ENCODE measurements at places on chromosomes 1 and 21. TPM values are rescaled to one million over a fixed set of nuclear protein-coding genes. Genes with fewer than 3 reads are reported as not detected.

The CELA3B gene
- total RNA-seq: not detected

DNA sequence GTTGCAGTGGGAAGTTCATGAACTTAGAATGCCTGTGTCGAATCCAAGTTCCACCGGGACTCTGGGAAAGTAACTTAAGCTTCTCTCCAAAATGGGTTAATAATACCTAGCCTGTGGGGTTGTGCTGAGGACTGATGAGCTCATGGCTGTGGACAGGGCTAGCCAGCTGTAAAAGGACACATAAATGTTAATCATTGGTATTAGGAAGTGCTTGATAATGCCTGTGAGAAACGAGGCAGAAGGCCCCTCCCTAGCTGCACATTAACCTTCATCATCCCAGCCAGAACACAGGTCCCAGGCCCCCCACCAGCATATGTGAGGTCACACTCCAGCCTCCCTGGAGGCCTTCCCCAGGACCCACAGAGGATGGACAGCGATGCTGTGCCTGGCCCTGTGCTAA lies 789 bp upstream of the GJB4 start:
- no peak overlapping the region for H3K27ac ChIP-seq
- no peaks in the 10 kb centered on the region for H3K36me3 ChIP-seq
- DNase-seq: no peak
- H3K4me3 ChIP-seq: no peak overlapping the region
- H3K4me1 ChIP-seq: no peaks in the 10 kb centered on the region

The OR2L5 gene
- not detected for total RNA-seq

GRCh38 chr1:9107136-9107535 lies 21.8 kb downstream of the GPR157 start:
- H3K36me3 ChIP-seq: peaks cover 34% of the 10 kb centered on the region
- no peak for DNase-seq
- peaks cover 18% of the 10 kb centered on the region for H3K4me1 ChIP-seq
- H3K27me3 ChIP-seq: no peaks in the 10 kb centered on the region

- peak; percentile 39 for DNase-seq
- H3K36me3 ChIP-seq: no peaks in the 10 kb centered on the region
- H3K4me1 ChIP-seq: no peaks in the 10 kb centered on the region
- no peak overlapping the region for H3K4me3 ChIP-seq
- no peaks in the 10 kb centered on the region for H3K27me3 ChIP-seq
These were observed 50.6 kb upstream of the SLC44A3 start for GRCh38 chr1:94769551-94769950.

The H3-3A gene
- 347 TPM for total RNA-seq

DNA sequence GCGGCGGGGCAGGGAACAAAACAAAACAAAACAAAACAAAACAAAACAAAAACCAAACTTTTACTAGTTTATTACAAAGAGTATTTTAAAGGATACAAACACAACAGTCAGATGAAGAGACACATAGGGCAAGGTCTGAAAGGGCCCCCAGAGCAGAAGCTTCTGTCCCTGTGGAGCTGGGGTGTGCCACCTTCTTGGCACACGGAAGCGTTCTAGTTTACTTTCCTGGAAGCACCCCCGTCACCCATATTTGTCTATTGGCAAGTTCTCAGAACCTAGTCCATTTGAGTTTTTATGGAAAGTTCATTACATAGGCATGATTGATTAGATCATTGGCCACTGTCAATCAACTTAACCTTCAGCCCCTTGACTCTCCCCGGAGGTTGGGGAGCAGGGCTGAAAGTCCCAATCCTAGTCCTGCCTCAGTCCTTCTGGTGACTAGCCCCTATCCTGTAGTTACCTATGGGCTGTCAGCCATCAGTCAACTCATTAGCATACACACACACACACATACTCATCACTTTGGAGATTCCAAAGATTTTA lies 380.4 kb downstream of the DPYD start:
- no peaks in the 10 kb centered on the region for H3K36me3 ChIP-seq
- no peaks in the 10 kb centered on the region for H3K27me3 ChIP-seq
- no peak for DNase-seq
- H3K27ac ChIP-seq: no peak overlapping the region
- no peak overlapping the region for H3K4me3 ChIP-seq

DNA sequence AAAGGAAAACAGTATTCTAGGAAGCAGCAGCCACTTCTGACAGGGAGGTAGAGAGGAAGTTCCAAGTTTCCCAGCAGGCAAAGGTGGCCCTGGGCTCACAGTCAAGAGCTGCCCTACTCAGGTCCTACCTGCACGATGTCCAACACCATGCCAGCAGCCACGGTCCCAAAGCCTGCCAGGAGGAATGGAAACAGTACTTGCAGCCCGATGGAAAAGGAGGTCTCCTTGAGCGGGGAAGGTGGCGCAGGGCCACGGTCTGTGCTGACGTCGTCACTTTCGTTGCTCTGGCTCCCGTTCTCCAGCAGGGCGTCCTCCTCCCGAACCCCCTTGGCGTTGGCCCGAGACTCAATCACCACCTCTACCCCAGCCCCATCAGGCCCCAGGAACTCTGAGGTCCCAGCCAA lies 3.1 kb downstream of the SLC41A1 start:
- no peak overlapping the region for H3K27ac ChIP-seq
- H3K27me3 ChIP-seq: no peaks in the 10 kb centered on the region
- no peak overlapping the region for H3K4me3 ChIP-seq
- H3K4me1 ChIP-seq: peaks cover 80% of the 10 kb centered on the region
- DNase-seq: no peak

The LINGO4 gene
- total RNA-seq: not detected

DNA sequence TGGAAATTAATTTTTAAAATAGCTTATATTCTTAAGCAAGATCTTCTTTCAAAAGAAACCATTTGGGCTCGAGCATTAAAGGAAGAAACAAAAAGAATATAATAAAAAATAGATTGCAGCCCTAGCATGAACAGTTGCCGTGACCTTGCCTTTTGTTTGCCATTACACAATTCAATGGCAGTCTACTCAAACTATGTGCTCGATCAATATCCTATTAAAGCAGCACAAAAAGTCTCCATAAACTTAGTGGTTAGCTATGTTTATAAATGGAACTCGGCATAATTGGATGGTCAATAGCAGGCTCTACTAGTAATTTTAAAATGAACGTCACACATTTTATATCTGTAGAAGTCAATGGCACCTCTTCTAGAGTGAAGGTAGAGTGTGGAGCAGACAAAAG lies 256.5 kb downstream of the NFIA start:
- no peak for DNase-seq
- peak overlapping the region; percentile 73 for H3K27ac ChIP-seq
- peak overlapping the region; percentile 15 for H3K4me3 ChIP-seq
- no peaks in the 10 kb centered on the region for H3K27me3 ChIP-seq

The CD101 gene
- 0.26 TPM for total RNA-seq

DNA sequence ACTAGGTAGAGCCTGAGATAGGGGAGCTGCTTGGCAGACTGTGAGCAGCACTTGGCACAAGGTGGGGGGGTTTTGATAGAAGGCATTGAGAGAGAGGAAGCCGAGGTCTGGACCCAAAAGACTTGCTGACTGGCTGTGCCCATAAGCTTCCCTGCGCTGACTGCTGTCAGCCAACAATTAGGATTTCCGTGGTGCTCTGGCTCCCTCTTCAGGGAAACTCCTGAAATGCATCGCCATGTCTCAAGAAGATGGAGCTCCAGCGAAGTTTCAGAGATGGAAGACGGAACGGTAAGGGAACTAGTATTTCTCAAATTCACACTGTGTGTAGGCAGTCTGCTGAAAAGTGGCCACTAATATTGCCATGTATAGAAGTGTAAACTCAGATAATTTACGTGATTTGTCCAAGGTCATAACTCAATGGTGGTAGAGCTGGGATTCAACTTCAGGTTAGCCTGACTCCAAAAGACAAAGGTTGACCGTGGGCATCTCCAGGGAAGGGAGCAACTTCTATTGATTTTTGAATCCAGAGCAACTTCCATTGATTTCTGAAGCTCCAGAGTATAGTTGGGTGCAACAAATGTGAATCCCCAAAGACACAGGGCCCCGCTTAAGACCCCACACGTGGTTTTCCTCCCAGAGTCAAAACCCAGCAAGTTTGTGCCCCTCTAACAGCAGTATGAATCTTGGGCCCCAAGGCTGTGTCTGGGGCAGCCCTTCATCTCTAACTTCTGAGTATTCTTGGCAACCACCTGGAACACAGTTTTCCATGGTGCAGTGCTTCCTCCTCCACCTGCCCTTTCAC lies 44.5 kb upstream of the CRNN start:
- DNase-seq: peak; percentile 92
- H3K27me3 ChIP-seq: no peaks in the 10 kb centered on the region
- no peaks in the 10 kb centered on the region for H3K36me3 ChIP-seq
- no peaks in the 10 kb centered on the region for H3K4me1 ChIP-seq
- H3K4me3 ChIP-seq: no peak overlapping the region

All from esophagus muscularis mucosa (tissue), 4 donors.